ENCODE measurements at places on chromosomes 12 and 14.

DNA sequence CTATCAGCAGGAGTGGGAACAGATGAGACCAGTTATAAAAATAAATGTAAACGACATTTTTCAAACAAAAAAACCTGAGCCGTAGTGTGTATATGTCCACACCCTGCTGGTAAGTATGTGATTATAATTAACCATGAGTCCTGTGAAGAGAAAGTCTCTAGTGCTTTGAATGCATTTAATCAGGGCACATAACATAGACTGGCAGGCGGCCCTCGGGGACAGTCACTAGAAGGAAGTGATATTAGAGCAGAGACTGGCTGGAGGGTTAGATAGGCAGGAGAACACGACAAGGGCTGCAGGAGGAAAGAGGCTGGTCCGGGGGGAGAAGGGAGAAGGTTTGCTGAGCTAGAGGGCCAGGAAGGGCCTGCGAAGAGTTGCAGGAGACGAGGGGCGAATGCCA is 23.8 kb upstream of the ELK3 start:
- DNase-seq = no peak

DNA sequence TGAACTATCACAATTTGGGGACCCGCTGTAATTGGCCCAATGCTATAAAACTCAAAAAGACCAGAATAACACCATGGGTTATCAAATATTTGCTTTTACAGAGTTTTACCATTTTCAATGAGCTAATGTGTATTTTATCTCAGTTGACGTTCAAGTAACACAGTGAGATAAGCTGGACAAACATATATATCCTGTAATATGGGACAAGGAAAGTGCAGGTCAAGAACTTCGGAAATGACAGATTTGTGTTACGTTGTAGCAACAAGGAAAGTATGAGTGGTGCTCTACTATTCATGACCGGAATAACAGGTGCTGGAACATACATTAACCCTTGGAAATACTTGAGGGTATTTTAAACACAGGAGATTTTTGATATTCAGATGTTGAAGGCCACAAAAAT is 566.4 kb upstream of the FLRT2 start:
- DNase-seq = no peak

DNA sequence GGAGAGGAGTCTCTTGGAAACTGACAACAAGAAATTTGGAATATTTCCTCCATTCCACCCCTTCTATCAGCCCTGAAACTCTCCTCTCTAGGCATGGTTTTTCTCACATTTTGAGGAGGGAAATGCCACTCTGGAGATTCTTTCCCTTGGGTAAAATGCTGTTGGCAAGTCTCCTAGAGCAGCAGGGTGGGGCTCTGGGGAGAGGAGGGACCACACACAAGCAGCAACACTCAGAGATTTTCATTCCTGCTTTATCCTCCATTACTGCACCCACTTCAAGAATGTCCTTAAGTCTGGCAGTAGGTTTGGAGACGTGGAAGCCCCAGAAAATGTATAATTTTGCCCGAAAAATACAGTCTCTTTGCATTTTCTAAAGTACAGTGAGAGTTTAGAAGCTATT is 130.8 kb upstream of the FLRT2 start:
- no peak for DNase-seq

DNA sequence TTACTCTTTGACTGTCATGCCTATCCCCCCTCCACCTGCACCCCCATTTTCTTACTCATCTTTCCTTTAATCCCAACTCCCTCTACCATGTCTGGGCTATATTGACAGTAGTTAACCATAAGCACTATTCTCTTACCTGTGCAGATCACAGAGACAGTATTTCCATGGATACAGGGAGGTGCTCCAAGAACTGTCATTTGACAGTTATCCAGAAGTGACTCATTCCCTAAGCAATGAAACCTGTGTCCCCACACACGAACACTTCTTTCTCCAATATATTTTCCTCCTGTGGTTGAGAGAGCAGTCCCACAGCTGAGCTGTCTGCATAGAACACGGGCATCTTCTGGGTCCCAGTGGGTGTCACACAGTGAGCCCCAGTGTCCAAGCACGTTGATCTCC is 68.8 kb downstream of the CD163L1 start:
- DNase-seq = no peak

DNA sequence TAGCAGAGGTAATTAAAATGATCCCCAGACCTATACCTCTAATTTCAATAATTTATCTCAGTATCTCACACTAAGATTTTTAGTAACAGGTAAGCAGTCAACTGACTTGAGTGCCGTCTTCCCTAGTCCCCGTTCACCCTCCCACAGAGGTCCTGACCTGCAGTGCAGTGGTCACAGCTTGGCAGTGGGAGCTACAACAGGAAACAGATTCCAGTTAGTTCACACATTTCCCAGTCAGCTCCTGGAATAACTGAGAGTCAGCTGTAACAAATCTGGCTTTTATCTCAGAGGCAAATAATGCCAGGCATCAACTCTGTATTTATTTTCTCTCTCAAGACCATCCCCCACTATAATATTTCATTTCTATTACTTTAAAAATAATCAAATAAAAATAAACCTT is 308.2 kb downstream of the ATP23 start:
- DNase-seq = no peak

DNA sequence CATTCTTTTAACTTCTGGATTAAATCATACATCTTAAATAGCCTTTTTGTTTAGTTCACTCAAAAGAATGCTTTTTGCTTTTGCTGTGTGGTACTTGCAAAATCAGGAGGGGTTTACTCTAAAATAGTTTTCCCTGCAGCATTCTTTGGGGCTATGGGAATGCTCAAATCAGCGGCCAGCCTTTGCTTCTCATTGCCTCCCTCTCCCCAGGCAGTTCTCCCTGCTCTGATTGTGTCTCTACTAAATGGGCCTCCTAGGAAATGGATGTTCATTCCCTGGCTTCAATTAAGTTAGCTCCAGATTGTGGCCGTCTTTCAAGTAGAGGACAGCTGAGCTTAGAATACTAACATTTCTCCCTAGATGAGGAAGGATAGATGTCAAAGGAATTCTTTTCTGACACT is 4.4 kb downstream of the TULP3 start:
- no peak for DNase-seq

DNA sequence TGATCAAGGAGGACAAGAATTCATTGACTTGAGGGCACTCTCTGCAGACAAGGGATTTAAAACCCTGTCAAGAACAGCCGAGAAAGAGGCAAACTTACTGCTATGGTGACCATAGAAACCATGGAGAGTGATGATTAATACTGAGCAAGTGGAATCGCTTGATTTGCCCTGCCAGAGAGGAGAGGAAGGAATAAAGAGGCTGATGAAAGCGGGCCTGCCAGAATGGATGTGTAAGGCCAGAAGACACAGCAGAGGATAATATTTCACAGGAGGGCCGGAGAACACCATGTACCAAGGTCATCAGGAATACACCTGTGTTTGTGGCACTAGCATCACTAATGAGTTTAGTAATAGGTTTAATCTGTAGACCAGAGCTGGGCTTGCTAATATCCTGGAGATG is 221.8 kb upstream of the DCN start:
- DNase-seq = no peak

DNA sequence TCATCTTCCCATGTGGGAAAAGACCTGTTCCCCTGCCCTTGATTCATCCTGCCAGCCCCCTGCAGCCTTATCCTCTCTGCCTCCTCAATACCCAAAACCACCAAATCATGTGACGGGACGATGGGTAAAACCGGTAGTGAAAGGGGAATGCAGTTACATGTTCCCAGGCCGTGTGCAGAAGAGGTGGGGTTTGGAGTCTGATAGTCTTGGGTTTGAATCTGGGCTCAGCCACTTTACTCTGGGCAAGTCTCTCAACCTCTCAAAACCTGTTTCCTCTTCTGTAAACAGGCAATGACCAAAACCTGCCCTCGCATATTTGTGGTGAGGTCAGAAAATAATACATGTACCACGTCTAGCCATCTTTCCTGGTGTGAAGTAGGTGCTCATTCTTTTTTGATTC is 123.0 kb downstream of the PLXNC1 start:
- peak; percentile 35 for DNase-seq

DNA sequence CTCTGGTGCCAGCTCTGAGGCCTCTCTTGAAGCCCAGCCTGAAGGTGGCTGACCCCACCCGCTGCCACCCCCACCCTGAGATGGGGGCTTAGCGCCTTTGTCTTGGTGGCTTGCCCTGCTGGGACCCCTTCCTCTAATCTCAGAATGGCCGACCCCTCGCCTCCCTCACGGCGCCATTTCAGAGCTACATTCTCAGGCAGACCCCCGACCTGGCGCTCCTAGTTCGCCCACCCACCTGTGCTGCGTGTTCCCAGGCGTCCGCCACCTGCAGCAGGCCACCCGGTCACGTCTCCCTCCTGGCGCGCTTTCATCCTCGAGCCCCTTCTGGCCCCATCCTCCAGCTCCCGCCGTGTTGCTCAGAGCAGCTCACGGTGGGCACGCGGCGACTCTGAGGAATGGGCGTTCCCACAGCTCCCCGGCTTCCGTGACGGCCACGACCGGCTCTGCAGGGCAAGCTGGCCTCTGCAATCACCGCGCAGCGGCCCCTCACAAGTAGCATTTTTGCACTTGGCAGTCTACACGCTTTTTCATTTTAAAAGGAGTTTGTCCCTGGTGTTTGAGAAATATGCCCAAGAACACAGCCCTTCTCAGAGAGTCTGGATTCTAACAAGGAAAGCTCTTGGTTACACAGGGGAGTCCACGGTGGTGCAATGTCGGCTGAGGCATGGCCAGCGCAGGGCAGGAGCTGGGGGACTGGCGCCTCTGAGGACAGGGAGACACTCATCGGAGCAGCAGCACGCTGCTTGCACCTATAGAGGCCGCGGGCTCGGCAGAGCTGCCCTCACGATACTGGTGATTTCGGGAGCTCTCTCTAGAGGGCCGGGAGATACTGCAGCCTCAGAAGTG is 105.7 kb upstream of the C14orf180 start:
- DNase-seq = no peak
